Astrocyte of the hippocampus (primary cell): ENCODE measurements at places on chromosomes 4 and X.

GRCh38 chrX:110698696-110699095 is 96.9 kb downstream of the CHRDL1 start:
- no peak for DNase-seq

DNA sequence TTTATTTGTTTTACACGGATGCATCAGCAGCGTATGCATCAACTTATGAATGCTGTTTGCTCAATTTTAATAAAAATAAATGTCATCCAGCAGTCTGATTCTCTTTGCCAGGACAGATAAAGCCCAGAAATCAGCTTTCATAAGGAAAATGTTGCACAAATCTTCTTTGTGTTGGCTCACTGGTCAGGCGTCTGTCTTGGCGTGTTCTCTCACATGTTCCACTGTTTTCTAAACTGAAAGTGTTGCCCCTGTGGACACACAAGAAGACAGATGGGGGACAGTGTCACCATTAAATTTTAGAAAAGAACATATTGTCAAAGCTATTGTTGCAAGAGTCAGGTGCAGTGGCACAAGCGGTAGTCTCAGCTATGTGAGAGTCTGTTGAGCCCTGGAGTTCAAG is 316.2 kb downstream of the CENPC start:
- DNase-seq: no peak

DNA sequence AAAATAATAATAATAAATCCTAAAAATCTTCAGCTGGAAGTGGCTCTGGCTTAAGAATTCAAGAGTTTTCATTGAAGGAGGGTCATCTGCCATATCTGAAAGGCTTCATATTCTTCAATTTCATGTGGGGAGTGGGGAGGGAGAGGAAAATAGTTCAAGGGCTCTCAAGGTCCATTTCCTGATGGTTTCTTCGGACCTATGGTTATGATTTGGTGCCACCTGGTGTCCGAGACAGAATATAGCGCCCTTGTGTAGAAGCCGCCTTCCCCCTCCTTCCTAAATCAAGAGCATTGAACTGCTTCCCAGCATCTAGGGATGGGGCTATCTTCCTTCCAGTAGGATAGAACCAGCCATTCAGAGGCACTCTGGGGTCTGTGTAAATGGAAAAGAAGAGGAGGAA is 34.3 kb downstream of the NLGN3 start:
- DNase-seq: peak; percentile 74

- peak; percentile 23 for DNase-seq
Measured at GRCh38 chrX:113059714-113060113, 219.1 kb upstream of the AMOT start.

DNA sequence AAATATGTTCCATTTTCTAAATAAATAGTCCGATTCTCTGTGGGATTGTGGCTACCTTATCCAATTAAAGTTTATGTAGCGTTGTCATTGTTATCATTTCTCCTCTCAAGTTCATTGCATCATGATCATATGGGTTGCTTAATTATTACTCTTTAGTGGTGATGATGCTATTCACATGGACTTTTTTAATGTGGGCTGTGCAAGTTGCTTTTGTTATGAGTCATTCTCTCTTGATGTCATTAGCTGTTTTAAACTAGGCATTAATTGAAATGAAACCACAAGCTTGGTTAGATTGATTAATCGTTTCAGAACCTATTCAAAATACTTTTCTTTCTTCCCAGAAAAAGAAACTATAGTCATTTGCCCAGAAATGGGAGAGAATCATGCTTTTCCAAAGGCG is 38.2 kb downstream of the NHS start:
- peak; percentile 65 for DNase-seq

GRCh38 chr4:124722071-124722470 is 9.5 kb upstream of the ANKRD50 start:
- no peak for DNase-seq

GRCh38 chrX:40912576-40912975 is 172.7 kb upstream of the USP9X start:
- no peak for DNase-seq

GRCh38 chrX:40104985-40105834 is 7.5 kb upstream of the BCOR start:
- peak; percentile 57 for DNase-seq

DNA sequence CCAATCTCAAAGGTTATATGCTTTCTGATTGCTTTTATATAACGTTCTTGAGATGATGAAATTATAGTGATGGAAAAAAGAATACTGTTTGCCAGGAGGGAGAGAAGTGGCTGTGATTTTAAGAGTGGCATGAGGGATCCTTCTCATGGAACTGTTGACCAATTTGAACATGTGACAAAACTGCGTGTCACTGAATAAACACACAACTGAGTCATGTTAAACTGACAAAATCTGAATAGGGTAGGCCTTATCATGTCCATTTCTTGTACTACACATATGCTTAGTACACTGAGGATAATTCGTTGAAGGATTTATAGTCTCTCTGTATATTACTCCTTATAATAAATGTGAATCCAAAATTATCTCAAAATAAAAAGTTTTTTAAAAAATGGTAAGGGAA is 22.2 kb upstream of the HSPA4L start:
- no peak for DNase-seq

DNA sequence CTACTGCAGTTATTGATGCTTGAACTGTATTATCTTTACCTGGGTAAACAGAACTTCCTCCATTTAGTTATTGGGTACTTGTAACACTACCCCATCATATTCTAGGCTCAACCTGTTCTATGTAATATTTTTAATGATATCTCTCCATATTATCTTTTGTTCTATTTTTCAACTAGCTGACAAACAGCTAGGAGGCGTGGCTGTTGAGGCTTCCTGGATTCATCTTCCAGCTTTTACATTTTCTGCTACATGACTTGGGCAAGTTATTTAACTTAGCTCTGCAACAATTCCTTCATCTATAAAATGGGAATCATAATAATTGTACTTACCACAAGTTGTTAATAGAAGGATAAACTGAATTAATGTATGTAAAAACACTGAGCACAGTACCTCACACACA is 349.3 kb downstream of the PTTG2 start:
- no peak for DNase-seq

GRCh38 chr4:6943012-6943884 is 33.6 kb downstream of the TBC1D14 start:
- peak; percentile 32 for DNase-seq

- peak; percentile 62 for DNase-seq
Measured at GRCh38 chrX:107324493-107325310, 118.3 kb downstream of the DNAAF6 start.

GRCh38 chr4:184792950-184793555 is 32.7 kb downstream of the ACSL1 start:
- DNase-seq: peak; percentile 91

DNA sequence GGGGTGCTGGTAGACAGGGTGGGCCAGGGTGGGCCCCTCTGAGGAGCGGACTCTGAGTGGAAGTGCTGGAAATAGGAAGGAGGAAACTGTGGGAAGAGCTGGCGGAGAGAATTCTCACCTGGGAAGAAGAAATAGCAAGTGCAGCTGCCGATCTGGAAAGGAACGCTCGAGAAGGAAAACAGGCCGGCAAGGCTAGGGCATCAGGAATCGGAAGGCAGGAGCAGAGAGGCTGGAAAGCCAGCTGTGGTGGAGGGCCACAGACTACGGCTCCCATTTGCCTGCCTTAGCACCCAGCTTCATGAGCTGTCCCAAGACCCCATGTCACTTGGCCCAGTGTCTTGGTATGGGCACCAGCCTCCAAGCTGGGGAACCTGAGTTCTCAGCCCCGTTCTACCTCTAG is 37.3 kb downstream of the DCTD start:
- DNase-seq: no peak

DNA sequence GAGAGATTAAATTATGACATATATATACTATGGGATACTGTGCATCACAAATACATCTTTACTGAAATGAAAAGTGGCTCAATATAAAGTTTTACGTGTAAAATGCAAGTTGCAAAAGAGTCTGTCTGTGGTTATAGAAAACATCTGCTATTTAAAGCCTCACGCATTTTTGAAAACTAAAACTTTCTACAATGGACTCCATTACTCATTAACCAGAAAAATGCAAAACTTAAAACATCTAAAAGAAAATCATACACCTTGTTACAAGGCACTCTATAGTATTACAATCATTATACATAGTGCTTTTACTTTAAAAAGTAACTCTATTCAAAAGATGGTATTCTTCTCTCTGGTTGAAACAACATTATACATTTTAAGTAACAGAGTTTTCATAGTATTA is 755.6 kb downstream of the DMD start:
- no peak for DNase-seq

- peak; percentile 72 for DNase-seq
Measured at GRCh38 chr4:149291463-149291862, 524.2 kb downstream of the IQCM start.

GRCh38 chr4:129355516-129355915 is 259.6 kb downstream of the C4orf33 start:
- DNase-seq: peak; percentile 46

DNA sequence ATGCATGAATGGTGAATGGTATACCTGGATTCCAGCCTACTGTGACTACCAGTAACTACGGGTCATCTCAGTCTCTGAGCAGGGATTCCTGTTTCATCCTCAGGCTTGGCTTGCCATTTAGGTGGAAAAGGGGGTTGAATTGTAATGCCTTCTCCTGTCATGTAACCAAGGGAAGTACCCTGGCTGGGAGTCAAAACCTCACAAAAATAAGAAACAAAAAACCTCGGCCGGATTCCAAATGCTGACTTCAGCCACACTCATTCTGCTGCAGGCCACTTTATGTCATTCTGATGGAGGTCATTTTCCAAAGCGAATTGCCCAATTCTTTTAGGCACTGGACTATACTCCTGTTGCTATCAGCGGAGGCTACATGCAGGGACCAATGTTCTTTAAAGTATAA is 324.7 kb downstream of the LDB2 start:
- DNase-seq: peak; percentile 92

- no peak for DNase-seq
Measured at GRCh38 chr4:152041295-152041694, 280.5 kb upstream of the GATB start.

GRCh38 chr4:85398276-85398675 is 76.7 kb upstream of the ARHGAP24 start:
- peak; percentile 57 for DNase-seq

- no peak for DNase-seq
Measured at GRCh38 chr4:28682847-28683246, 1822.2 kb downstream of the STIM2 start.

GRCh38 chrX:69844636-69845035 is 205.1 kb downstream of the AWAT2 start:
- no peak for DNase-seq

DNA sequence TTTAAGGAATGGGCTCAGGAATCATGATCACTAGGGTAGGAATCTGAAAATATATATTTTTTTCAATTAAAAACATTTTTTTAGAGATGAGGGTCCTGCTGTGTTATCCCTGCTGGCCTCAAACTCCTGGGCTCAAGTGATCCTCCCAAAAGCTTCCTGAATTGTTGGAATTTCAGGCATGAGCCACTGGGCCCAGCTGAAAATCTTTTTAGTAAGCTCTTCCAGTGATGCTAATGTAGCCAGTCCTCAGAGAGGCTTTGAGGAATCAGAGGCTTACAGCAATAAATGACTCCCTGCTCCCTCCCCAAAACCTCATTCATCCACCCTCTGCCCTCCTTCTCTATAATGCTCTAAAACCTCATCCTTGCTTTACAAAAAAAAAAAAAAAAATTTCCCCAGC is 129.5 kb downstream of the ZIC3 start:
- DNase-seq: no peak

- DNase-seq: no peak
Measured at GRCh38 chr4:147828331-147828905, 96.5 kb downstream of the ARHGAP10 start.

GRCh38 chr4:4350909-4351308 is 36.0 kb upstream of the NSG1 start:
- DNase-seq: no peak

- peak; percentile 53 for DNase-seq
Measured at GRCh38 chr4:23828020-23828715, 61.7 kb downstream of the PPARGC1A start.

DNA sequence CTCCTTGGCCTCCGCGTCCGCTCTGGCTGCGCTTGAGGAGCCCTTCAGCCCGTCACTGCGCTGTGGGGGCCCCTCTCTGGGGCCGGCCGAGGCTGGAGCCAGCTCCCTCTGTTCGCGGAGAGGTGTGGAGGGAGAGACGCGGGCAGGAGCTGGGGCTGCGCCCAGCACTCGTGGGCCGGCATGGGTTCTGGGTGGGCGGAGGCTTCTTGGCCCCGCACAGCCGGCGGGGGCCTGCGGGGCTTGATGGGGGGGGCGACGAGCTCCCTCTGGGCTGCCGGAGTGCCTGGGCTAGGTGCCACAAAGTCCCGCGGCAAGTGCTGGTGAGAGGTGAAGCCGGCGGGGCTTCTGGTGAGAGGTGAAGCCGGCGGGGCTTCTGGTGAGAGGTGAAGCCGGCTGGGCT is 61.9 kb downstream of the ANKRD50 start:
- DNase-seq: no peak

- no peak for DNase-seq
Measured at GRCh38 chr4:123106747-123107146, 184.3 kb upstream of the NUDT6 start.

DNA sequence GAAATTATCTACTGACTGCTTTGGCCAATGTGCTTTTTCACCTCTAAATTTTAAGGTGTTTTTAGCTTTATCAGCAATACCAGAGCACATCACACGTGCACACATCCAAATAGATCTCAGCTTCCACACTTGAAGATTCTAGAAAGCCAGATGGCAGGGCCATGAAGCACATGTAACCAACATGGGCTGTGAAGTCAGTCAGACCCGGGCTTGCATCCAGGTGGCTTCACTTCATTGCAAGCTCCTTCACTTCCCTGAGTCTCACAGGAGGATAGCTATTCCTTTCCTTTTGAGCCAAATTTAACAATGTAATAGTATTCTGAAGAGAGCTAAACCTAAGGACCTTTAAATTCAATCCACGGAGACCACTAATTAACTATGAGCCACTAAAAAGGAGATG is 86.5 kb downstream of the SH3RF1 start:
- peak; percentile 44 for DNase-seq

- DNase-seq: no peak
Measured at GRCh38 chr4:90215286-90215685, 88.1 kb downstream of the CCSER1 start.

- no peak for DNase-seq
Measured at GRCh38 chr4:105641845-105642244, 66.6 kb downstream of the INTS12 start.

DNA sequence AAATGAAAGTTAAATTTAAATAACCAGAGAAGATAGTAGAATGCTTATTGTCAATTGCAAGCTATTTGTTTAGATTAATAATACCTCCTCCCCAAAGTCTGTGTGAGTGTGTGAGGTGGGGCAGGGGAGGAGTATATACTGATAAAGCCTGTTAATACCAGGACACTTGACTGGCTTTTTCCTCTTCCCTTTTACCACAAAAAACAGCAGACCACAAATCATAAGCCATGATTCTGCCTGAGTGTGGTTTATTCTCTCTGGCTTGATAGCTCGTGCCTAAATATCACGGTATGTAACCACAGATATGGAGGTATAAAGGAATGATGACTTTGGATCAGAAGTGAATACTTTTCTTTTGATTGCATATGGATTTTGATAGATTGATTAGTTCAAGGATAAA is 21.9 kb upstream of the SCRG1 start:
- peak; percentile 39 for DNase-seq

DNA sequence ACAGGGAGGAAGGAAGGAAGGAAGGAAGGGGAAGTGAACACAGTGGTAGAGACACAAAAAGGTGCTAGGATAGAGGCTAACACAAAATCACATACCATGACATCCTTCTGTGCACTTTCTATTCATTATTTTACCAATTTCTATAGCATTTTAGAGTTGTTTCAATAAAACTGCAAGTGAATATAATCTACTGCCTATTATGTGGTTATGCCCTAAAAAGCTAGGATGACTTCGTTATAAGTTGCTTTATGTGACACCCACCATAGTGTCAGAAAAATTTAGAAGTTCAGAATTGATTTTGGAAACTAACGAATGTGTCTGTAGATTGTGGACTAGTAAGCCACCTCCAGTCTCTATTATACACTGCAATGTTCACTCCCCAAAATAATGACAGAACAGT is 59.4 kb upstream of the EDNRA start:
- no peak for DNase-seq
